Smooth muscle cell of the pulmonary artery (primary cell): ENCODE measurements at places on chromosomes 16 and 17. TPM values are rescaled to one million over a fixed set of nuclear protein-coding genes. Genes with fewer than 3 reads are reported as not detected.

FNDC8 gene
- not detected in 2 replicates for total RNA-seq

TNFRSF13B gene
- not detected in 2 replicates for total RNA-seq

PTGES3L gene
- total RNA-seq: 0.07 and 0.23 TPM in 2 replicates

ABCC3 gene
- 18.2 and 29.7 TPM in 2 replicates for total RNA-seq

ZNF423 gene
- 5.7 and 18.6 TPM in 2 replicates for total RNA-seq

NLRC3 gene
- total RNA-seq: under 0.01 and 0.07 TPM in 2 replicates

MYH13 gene
- not detected in 2 replicates for total RNA-seq

MT1G gene
- 1.3 TPM in 1 of 2 replicates, not detected in the other for total RNA-seq
